ENCODE measurements at places on chromosomes 13 and 19.

DNA sequence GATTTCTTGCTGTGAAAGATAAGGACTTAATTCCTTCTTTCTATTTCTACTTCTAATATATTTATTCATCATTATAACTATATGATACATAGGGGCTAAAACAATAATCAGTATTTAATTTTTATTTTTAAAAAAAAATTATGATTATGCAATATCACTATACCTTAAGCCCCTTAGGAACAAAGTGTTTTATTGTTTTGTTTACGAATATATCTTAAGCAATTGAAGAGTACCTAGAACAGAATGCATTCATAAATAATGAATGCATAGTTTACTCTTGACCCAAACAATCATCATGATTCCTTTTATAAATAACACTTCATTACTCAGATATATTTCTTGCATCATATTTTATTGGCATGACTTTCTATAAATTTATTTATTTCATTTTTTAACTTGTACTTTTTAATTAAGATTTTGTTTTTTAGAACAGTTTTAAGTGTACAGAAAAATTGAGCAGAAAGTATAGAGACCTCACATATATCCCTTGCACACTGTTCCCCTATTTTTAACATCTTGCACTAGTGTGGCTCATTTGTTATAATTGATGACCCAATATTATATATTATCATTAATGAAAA is 339.9 kb upstream of the SPRY2 start:
- DNase-seq: no peak

GRCh38 chr13:73057284-73058063 is 1.3 kb upstream of the KLF5 start:
- no peak for DNase-seq

DNA sequence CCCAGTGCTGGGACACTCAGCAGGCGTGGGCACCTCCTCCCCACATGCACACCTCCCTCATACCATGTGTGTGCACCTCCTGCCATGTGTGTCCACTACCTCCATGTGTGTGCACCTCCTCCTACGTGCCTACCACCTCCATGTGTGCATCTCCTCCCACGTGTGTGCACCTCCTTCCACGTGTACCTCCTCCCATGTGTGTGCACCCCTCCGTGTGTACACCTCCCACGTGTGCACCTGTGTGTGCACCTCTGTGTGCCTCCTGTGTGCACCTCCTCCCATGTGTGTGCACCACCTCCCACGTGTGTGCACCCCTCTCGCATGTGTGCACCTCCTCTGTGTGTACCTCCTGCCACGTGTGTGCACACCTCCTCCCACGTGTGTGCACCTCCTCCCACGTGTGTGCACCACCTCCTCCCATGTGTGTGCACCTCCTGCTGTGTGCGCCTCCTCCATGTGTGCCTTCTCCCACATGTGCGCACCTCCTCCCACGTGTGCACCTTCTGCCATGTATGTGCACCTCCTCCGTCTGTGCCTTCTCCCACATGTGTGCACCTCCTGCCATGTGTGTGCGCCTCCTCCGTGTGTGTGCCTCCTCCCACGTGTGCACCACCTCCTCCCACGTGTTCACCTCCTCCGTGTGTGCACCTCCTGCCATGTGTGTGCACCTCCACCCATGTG is 6.1 kb upstream of the C13orf46 start:
- DNase-seq: no peak

DNA sequence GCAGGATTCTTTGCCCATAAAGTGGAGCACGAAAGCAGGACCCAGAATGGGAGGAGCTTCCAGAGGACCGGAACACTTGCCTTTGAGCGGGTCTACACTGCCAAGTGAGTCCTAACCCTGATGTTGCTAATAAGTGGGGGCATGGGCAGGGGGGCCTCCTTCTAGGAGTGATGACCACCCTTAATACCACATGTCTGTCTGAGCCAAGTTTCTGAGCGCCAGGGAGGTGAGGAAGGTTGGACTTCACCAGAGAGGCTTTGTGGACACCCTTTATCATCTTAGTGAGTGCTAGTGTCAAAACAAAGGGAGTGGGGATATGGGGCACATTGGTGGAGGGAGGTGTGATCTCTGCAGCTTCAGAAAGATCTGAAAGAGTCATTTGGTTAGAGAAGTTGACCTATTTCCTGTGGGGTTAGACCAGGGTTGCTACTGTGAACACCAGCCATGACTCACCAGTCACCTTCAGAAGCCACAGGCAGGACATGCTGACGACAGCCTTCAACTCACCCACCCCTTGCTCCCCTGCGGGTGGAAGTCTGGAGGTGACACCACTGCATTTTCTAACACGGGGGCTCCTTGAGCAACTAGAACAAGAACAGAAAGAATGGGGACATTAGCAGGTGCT is 8.8 kb downstream of the ALOX5AP start:
- DNase-seq: no peak

- no peak for DNase-seq
Measured at GRCh38 chr19:3695986-3696659, 4.1 kb downstream of the PIP5K1C start.

DNA sequence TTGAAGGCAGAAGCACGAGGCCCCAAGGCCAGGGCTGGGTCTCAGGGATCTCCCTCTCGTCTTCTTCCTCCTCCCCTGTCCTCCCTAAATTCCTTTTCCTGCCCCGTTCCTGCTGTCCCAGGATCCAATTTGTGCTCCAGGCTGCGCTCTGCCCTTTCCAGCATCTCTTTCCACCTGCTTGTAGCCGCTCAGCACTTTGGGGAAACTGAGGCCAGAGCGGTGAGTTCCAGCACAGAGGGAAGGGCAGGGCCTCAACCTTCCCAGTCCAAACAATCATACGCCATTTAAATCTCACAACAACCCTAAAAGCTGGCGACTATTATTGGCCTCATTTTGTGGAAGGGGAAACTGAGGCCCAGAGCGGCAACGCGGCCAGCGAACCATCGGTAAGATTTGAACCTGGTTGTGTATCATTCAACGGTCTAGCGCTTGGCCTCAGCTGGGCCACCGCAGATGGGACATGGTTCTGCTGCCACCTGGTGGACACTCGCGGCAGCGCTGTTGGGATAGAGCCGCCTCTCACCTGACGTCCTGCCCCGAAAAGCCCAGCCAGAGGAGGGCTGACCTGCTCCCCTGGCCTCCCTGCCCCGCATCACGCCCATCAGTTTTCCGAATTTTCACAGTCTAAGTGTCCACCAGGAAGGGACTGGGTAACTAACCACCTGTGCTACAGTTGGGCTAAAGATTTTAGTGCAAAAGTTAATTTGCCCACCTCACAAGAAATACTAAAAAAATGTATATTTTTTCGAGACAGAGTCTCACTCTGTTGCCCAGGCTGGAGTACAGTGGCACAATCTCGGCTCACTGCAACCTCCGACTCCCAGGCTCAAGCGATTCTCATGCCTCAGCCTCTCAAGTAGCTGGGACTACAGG is 4.2 kb upstream of the RPL18A start:
- peak; percentile 68 for DNase-seq

GRCh38 chr13:62061751-62062150 is 646.1 kb upstream of the PCDH20 start:
- no peak for DNase-seq

- DNase-seq: no peak
Measured at GRCh38 chr13:92307752-92308151, 909.3 kb downstream of the GPC5 start.

DNA sequence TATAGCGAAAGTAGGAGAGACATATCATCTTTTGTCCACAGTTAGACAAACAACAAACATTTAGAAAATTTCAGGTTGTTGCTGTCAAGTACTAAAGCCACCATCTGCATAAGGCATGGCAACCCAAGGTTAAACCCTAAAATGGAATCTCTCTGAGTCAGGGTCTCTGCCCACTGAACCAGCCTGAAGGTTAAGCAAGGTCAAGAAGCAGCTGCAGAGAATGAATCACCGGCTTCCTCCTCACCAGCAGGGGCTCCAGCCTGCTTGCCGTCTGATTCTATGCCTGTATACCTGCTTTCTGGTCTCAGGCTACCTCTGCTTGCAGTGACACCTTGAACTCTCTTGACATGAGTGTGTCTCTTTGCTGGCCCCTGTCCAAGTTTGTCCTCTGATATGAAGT is 726.2 kb upstream of the SGCG start:
- DNase-seq: no peak
